ENCODE measurements at places on chromosomes 6 and 20.

DNA sequence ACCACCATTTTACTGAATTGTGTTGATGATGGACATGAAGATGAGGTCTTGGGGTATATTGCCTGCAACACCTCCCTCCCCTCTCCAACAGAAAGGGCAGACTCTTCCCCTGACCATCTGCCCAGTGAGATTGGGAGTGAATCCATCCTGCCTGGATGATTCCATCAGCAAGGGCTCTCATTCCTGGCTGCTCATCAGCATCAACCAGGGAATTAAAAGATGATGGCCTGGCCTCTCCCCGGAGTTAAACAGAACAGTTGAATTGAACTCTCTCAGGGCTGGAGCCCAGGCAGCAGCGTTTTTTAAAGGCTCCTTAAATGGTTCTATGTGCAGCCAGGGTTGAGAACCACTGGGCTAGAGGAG, 14.6 kb upstream of the MRPS18A start:
- DNase-seq = no peak

DNA sequence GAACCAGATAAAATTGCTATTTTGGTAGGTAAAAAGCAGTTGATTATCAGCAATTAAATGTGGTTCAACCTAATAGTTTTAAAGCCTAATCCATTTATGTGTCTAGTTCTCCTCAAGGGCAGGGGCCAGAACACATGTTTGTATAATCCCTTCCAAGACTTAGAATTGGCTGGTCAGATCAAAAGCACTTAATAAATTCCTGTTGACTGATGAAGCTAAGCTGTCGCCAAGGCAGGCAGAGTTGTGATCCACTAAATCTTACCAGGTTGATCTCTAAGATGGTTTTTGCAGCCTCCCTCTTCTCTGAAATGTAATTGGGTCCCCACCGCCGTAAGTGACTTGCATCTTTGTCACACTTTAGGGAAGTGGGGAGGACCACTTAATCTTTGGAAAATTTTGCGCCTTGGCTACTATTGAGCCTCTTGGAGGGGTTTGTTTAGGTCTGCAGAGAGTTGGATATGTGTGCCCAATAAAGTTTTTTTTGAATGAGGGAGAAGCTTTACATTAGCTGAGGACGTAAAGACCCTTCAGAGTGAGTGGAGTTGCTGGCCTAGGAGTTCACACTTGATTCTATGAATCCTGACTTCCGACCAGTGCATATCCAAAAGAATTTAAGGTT, 65.9 kb downstream of the PHF20 start:
- no peak for DNase-seq

DNA sequence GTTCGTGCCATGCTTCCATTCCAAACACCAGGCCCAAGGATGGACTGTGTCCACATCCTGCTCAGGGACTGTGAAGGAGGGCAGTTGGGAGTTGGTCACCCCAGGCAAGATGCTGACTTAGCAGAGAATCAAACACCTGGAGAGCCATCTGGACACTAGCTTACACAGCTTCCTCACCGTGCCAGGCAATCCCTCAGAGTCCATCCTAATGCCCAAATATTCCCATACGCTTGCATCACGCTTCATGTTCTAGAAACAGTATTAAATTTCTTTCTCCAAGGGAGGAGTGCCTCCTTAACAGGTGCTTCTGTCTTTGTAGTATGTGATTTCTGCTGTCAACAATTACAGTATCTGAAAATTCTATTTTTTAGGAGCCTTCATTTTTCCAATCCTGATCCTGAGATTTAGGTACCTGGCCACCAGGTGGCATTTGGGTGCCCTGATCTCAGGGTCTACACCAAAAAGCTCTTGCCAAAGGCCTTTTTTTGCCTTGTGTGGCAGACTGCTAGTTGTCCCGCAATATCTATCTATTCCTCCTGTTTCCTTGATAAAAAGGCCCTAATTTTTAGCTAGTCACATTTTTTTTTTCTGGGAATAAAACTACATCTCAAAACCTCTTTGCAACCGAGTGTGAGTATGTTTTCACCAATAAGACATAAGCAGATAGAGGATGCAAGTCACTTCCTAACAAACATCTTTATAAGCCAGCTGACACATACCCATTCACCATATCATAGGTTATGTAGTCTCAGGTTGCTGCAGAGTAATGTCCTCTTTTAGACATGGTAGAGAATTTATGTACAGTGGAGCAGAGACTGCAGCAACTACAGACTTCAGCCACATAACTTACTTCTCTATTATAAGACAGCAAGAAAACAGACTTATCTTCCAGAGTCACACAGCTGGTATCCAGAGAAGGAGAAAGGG, 85.0 kb downstream of the PREP start:
- no peak for DNase-seq

DNA sequence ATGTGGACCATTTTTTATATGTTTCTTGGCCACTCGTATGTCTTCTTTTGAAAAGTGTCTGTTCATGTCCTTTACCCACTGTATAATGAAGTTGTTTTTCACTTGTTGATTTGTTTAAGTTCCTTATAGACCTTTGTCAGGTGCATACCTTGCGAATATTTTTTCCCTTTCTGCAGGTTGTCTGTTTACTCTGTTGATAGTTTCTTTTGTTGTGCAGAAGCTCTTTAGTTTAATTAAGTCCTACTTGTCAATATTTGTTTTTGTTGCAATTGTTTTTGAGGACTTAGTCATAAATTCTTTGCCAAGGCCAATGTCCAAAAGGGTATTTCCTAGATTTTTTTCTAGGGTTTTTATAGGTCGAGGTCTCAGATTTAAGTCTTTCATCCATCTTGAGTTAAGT, 66.2 kb downstream of the UNC5CL start:
- no peak for DNase-seq

- DNase-seq = no peak
Measured at GRCh38 chr6:33886673-33887144, 82.9 kb upstream of the MLN start.

All from B cell (primary cell).